ENCODE measurements at places on chromosomes 12 and 14.
A peak's percentile ranks its signal among the peaks of the same experiment; 100 is the strongest.

DNA sequence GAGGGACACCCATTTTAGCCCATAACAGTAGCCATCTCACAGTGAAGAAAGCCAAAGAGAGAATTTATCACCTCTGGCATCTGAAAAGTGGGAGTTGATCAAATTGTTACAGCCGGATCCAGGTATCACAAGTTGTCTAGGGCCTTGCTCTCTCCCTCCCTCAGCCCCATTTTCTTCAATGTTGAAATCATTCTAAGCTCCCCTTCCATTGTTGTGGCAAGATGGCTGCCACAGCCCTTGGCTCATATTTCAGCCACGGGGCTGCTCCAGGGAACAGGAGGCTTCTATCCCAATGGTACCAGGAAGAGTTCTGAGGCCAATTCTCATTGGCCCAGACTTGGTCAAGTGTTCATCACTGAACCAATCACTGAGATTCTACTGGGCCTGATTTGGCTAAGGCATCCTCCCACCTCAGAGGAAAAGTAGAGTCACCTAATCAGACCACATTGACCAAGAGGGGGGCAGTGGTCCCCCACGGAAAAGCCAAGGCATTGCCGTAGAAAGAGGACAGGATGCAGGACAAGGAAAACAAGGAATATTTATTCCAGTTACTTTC lies 106.2 kb downstream of the GPATCH2L start:
- DNase-seq = no peak

DNA sequence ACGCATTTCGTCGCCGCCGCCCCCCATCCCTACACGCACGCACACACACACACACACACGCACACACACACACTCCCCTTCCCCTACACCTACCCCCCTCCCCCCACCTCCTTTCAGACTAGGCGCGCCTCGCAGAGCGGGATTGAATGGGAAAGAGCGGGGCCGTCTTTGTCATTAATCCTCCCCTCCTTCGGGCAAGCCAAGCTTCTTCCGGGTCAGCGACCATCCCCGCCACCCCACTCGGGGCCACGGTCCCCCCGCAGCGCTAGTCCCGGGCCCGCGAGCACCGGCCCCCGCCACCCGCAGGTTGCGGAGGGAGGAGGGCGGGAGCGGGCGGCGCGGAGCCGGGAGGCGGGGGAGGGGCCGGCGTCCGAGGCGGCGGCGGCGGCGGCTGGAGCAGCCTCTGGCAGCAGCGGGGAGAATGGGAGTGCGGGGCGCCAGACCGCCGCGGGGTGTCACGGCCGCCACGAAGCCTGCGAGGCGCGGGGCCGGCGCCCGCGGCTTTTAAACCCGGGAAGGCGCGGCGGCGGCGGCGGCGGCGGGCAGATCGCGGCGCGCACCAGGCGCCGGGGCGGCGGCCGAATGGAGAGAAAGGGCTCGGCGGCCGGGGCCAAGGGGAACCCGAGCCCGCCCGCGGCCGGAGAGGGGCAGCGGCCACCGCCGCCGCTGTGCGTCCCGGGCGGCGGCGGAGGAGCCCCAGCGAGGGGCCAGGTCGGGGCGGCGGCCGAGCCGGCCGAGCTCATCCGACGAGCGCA lies at the start of gene TTC9:
Gene TTC9, plus strand, starts transcription at position 369 of the 755 bp plus-strand sequence. Its CDS starts 214 bp downstream, at position 583.
- no peak for DNase-seq

DNA sequence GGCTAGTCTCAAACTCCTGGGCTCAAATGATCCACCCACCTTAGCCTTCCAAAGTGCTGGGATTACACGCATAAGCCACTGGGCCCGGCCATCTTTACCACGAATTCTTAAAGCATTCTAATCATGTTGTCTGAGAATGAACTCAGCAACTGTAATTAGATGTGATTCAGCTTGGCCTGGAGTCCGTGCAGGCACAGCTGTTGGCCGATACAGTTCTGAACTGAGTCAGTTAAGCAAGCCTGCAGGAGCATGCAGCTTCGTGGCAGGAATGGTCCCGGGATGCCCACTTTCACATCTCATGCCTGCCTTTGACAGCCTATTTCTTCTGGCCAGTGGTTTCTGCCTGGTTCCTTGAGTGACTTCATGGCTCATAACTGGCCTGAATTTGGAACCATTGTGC lies 194.1 kb downstream of the ANO6 start:
- no peak for DNase-seq

DNA sequence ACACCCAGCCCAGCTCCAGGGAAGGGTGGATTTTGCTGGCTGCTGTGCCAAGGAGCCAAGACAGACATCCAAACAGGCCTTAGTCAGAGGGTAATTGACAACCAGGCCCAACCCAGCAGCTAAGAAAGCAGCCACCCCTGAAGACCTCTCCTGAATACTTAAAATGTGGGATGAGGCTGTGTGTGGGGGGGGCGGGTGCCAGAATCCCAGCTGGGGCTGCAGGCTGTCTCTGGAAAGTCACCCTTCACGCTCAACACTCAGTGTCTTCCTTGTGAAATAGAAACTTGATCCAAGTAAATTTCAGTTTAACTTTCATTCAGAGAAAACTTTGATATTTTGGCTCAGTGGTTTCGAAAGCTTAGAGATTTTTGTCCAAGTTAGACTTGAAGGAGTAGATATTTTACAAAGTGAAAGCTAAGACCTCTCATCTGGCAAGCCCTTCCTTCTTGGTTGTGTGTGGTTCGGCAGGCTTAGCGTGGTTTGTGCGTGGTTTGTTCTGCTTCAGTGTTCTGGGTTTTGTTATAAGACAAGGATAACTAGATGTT lies 5.1 kb downstream of the PAPLN start:
- DNase-seq = no peak

- no peak for DNase-seq
Observed at GRCh38 chr14:45678163-45678562, 425.2 kb upstream of the MIS18BP1 start.

- peak; percentile 26 for DNase-seq
Observed at GRCh38 chr14:67577181-67577808, 22.8 kb downstream of the PIGH start.

DNA sequence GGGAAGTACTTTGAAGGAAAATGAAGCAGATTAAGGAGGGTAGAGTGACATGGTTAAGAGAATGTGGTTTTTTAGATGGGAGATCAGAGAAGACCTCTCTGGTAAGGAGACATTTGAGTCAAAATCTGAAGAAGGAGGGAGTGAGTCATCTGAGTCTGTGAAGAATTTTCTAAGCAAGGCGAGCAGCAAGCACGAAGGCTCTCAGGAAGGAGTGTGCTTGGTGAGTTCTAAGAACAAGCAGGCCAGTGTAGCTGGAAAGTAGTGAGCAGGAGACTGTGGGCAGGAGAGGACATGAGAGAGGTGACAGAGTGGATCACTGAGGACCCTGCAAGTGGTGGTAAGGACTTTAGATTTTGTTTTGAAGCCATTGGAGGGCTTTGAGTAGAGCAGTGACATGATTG lies 76.3 kb upstream of the FUT8 start:
- DNase-seq = no peak

Data from sciatic nerve (tissue), 2 donors.